ENCODE measurements at places on chromosomes 12 and 14. TPM values are rescaled to one million over a fixed set of nuclear protein-coding genes. Genes with fewer than 3 reads are reported as not detected.
A peak's percentile ranks its signal among the peaks of the same experiment; 100 is the strongest.

CLEC7A gene
- total RNA-seq: not detected

- peak; percentile 57 for DNase-seq
These were observed 121.8 kb downstream of the TBC1D30 start for GRCh38 chr12:64946132-64946829.

DNA sequence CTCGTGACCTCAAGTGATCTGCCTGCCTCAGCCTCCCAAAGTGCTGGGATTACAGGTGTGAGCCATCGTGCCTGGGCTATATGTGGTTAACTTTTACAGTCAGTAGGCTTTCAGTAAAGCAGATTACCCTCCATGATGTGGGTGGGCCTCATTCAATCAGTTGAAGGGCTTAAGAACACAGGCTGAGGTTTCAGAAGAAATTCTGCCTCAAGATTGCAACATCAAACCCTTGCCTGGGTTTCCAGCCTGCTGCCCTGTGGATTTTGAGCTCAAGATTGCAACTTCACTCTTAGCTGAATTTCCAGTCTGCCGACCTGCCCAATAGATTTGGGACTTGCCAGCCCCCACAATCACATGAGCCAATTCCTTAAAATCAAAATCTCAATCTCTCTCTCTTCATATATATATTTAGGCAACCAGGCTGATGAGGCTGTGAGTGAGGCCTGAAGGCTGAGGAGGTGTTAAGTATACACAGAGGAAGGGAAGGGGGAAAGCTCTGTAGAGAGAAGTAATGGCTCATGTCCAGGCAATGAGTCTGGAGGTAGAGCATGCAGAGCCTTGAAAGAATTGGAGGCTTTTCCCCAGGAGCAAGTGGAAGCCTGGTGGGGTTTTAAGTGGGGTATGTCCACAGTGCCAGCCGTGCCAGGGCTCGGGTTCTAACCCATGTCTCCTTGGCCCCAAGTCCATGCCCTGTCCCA lies 33.3 kb upstream of the ACTN1 start:
- DNase-seq: no peak

DNA sequence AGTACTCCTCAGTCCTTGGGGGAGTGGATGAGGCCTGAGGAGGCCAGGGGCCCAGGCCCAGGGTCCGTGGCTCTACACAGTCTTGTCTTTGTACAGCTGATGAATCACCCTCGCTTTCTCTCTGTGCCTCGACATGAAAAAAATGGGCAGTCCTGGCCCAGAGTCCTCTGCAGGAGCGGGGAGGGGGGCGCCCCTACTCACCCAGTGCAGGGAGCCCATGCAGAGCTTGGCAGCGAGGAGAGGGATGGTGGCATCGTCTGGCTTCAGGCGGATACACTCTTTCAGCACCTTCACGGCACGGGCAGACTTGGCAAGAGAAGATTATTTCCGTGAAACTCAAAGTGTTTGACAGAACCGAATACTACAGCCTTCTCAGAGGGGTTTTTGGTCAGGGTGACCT lies 159.3 kb downstream of the TTC7B start:
- DNase-seq: no peak

GRCh38 chr12:64890873-64891468 lies 66.5 kb downstream of the TBC1D30 start:
- peak; percentile 56 for DNase-seq
